ENCODE measurements at places on chromosomes 16 and 17.
A peak's percentile ranks its signal among the peaks of the same experiment; 100 is the strongest.

GRCh38 chr16:88477631-88478519, 24.8 kb downstream of the ZFPM1 start:
- DNase-seq: no peak

DNA sequence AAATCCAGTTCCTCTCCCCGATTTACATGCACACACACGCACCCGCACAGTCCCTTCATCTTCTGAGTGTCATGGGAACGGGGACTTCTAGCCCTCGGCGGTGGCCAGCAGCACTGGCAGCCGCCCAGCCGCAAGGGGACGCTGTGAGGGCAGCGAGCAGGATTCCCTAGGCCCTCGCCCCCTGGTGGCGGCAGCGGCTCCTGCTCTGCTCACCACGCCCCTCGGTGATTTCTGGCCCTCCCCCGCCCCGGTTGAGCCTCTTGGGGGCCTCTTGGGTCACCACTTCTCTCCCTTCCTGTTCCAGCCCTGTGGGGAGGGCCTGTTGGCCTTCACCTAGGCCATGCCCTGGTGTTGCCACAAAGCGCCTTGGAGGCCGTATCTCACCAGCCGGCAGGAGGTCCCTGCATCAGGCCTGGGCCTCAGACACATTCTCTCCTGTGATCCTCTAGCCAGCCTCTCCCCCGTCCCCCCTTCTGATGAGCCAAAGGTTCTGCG, 75.2 kb upstream of the KSR1 start:
- peak; percentile 87 for DNase-seq

DNA sequence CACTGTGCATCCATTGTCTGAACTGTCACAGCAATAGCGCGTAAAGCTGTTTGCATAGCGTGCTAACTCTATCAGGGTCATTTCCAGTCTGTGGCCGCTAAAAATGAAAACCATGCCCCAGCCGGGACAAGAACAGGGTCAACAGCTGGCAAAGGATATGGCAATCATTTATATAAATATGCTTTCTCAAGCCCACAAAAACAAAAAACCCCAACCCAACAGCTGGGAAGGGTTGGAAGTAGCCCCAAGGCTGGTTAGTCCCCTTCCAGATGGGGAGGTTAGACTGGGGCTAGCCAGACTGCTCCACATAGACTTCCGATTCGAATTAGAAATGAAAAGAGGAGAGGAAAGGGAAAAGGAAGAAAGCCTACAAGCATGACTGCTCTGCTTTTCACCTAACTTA, 203.3 kb upstream of the TBX2 start:
- no peak for DNase-seq

DNA sequence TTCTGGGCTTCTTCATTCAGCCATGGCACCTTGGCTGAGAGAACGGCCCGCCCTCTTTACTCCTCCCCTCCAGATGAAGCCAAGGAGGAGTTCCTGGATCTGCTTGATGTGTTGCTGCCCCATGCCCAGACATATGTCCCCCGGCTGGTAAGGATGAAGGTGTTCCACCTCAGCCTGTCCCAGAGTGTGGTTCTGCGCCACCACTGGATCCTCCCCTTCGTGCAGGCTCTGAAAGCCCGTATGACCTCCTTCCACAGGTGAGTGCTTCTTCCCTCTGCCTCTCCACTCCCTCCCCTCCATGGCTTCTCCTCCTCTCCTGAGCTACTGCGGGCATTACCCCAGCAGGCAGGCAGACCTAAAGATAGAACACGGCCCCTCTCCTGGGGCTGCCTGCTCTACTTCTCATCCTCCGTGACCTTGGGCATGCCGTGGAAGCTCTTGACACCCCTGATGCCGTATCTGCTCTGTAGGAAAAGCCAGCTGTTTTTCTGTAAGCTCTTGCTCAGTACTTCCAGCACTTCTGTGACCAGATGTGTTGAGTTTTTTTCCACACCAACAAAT, 8.7 kb downstream of the USB1 start:
- no peak for DNase-seq

DNA sequence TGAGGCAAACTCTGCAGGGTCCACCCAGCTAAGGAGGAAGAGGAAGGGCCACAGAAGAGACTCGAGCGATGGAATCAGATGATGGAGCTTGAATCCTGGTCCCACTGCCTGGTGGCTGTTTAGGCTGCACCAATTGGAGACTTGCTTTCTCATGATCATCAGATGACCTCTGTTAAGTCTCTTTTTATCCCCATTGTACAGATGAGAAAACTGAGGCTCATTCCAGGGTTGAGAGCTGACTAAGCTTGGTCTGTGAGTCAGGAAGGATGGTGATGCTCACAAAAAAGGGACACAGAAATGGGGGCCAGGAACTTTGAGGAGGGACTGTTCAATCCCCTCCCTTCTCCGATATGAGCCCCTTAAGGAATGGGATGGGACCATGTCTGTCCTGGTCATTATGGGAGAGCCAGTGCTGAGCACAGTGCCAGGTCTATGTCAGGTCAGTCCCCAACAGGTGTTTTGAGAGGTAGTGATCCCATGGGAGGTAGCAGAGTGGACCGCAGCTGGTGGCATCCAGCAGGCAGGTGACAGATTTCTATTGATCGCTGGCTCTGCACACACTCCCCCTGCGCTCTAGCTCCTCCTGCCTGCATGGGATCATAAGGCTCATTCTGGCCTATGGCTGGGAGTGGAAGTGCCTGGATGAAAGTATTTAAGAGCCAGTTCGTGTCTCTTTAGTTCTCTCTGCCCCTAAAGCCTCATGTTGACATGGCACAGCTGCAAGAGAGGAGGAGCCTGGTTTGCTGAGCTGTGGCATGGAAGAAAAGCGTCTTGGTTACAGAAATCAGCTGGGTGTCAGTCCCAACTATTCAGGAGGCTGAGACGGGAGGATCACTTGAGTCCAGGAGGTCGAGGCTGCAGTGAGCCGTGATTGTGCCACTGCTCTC, 27.2 kb downstream of the SNX20 start:
- peak; percentile 44 for DNase-seq

Measured in WERI-Rb-1 (cell line).